ENCODE measurements at places on chromosomes 12 and 14.

- no peak for DNase-seq
These were observed 91.8 kb downstream of the NUAK1 start for GRCh38 chr12:106046947-106047346.

- no peak for DNase-seq
These were observed 5.5 kb downstream of the LGR5 start for GRCh38 chr12:71445071-71445470.

- DNase-seq = no peak
These were observed 5.8 kb downstream of the ADSS1 start for GRCh38 chr14:104729835-104730181.

GRCh38 chr12:67042697-67043131 lies 226.4 kb upstream of the CAND1 start:
- DNase-seq = peak; percentile 38

- DNase-seq = peak; percentile 97
These were observed 12.4 kb downstream of the CALM1 start for GRCh38 chr14:90409209-90409730.

DNA sequence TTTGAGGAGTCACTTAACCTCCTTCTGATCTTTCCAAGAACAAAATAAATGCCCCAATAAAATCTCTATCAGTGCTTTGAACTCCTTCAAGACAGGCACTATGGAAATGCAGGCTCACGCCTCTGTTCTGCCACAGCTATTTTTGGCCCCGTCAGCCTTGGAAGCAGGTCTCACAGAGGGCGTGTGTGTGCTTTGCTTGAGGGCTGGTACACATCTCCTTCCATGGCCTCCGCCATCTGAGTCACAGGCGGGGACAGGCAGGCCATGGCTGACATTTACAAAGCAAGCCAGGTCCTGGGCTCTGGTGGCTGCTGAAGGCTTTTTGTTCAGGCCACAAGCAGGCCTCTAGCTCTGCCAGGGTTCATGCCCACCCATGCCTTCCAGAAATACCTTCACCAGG lies 16.0 kb downstream of the PRIMA1 start:
- no peak for DNase-seq

DNA sequence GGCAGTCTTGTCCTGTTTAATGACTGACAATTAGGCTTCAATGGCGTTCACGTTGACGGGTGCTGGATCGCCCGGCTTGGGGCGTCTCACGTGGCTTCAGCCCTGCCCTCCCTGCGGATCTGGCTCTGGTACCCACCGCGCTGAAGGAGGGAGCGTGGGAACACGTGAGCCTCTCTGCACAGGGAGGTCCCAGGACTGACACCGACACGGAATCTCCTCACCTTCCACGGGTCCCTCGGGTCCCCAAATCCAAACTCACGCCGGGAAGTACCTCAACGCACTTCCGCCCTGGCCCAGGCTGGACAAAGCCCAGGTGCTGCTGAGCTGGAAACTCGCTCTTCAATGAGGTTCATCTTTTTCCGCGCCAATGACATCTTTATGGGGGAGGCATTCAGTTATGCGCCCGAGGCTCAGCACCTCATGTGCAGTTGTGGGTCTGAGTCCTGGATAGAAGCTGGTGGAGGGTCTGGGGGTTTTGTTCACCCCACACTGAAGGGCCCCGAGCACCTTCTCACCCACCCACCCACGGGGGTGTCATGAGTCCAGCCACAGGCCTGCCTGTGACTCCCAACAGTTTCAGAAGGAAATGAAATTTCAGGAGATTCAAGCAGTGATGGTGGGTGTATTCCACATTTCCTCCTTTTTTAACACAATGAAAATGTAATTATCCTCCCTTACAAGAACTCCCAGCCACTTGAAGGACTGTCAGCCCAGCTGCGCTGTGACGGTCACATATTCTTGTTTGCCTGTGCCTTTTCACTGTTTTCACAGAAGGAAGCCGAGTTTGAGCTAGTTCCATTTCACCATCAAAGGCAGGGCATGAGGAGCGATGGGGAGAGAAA lies 251.7 kb upstream of the SFSWAP start:
- DNase-seq = no peak

DNA sequence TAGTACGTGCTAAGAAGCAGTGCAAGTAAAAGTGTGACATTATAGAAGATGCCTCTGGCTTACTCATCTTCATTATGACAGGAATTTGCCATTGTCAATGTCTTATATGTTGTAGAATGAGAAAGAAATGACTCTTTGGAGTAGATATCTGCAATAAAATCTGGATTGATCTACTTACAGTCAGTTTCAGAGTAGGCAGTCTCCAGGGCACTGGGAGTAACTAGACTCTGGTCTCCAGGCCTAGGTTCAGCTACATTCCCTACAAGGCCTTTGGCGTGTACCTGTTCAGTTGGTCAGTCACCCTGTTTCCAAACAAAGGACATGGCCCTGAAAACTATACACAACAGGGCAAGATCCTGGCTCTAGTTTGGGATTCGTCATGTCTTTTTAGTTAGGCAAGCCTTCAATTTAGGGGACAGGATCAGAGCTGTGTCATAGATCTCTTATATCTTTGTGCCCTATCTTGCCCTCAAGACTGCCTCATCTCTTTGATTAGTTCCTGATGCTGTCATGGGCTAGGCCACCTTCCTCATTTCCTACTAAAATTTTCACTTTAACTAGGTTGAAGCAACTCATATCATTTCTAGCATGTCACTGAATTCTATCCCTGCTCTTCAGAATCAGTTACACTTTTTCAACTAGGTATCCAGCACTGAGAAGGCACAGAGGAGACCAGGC lies 410.0 kb downstream of the RAD51B start:
- DNase-seq = no peak

DNA sequence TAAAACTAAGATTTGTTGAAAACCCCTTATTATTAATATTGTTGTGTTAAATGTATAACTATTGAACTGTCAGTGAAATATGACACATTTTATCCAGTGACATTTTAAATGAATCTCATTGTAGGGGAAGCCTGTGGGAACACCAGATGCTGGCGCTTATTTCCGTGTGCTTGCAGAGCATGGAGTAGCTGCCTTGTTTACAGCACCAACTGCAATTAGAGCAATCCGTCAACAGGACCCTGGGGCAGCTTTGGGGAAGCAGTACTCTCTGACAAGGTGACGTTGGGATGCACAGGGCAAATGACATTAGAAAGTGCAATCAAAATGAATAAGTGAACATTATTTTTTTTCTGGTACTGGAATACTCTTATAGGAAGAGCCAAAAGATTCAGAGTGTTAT lies 96.8 kb downstream of the ACSS3 start:
- DNase-seq = no peak

DNA sequence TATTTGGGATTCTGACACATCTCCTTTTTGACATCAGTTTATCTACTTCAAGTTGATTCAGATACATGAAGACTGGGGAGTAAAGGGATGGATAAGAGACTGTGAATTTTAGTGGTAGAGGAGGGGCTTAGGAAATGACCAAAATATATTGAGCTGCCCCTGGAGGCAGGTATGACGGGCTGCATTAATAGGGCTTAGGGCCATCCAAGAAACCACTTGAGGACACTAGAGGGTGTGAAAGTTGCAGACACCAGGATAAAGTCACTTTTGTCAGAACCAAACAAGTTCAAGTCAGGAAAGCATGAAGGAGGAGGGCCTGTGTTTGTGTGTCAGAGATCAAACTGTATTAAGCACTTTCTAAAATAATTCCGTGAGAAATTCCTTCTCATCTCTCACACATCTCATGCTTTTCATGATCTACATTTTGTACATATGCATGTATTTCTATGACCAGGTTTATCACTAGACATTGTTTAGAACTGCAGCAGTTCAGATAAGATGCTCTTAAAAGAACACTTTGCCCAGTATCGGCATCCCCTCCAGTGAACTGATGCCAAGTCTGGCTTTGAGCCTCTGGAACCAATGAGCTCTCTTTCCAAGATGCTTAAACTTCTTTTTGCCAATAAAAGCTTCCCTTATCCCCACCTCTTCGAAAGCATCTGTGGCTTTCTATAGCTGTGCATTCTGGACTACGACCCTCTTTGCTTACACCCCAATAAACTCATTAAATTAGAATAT lies 136.9 kb downstream of the SLC38A1 start:
- DNase-seq = peak; percentile 15

DNA sequence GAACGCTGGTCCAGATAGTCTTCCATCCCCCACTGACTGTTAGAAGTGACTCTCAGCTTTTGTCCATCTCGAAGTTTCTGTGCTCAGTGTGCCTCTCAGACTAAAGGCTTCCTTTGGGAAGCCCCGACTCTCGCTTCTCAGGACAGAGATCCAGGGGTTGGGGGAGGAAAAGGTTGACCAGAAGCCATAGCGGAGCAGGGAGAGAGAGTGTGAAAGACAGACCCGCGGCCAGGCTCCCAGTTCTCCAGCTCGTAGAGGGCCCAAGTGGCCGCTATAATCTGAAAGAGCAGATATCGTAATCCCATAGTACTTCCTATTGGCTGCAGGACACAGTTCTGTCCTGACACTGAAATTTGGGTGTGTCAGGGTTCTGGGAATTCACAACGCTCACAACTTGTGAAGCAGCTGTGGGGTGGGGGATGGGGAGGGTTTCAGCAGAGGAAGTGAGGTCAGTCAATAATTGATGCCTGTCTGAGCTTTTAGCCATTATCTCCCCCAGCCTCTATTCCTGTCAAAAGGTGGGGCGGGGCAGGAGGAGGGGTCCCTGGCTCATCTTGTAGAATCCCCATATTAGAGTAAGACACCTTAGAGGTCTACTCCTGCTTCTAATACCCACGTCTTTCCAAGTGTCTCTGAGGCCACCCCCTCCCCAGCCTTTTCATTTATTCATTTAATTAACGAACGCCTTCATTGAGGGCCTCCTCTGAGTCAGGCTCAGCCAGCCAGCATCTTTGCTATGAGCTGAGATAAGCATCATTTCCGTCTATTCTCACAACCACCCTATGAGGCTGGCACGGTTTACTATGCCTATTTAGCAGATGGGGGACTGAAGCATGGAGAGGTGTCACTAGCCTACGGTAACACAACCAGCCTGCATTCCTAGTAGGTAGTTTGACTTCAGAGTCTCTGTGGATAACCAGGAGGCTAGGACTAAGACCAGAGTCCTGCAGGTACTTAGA lies 1.6 kb upstream of the ACVRL1 start:
- peak; percentile 54 for DNase-seq

DNA sequence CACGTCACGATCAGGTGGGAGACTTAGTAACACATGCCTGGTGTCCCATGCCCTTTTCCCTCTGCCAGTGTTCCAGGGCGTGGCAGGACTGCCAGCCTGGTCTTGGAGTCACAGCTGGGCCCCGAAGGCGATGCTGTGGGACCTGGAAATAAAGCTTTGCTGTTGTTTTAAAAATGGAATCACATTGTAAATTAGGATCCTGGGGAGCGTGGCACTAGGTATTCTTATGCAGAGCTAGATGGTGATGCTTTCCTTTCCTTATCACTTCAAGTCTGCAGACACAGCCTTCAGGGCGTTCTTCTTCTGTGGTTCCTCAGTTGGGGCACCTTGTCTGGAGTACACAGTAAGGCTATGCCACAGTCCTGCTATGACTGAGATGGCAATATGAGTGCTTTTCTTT lies 64.6 kb downstream of the BICD1 start:
- DNase-seq = no peak

GRCh38 chr12:24901576-24902461 lies 47.1 kb downstream of the BCAT1 start:
- no peak for DNase-seq

GRCh38 chr12:5656836-5657235 lies 224.9 kb downstream of the NTF3 start:
- no peak for DNase-seq

- no peak for DNase-seq
These were observed 25.3 kb downstream of the PIGH start for GRCh38 chr14:67574806-67575205.

DNA sequence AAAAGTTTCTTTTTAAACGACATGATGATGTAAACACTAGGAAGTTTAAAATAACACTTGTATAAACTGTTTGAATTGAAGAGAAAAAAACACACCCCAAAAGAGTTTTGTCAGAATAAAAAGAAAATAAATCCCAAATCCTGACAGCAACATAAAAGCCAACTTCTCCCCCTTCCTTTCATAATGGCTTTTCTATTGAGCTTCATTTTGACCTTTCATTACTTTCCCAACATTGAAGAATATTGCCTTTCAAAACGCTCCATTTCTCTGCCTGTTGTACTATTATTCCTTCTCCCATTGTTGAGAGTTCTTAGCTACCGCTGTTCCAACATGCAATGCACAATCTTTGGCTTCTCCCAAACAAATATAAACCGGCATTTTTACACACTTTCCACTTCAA lies 448.5 kb downstream of the BCAT1 start:
- DNase-seq = no peak

GRCh38 chr14:48874711-48875110 lies 711.5 kb downstream of the RPS29 start:
- no peak for DNase-seq

DNA sequence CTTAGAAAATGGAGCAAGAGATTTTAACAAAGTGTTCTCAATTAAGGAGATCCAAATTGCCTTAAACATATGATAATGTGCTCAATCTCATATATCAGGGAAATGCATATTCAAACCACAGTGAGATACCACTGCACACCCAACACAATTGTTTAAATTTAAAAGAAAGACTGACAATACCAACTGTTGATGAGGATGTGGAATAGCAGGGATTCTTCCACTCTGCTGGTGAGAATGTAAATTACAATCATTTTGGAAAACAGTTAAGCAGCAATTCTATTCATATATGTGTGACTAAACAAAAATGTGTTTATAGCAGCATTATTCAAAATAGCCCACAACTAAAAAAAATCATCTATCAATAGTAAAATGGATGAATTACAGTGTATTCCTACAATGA lies 144.2 kb downstream of the KICS2 start:
- DNase-seq = no peak

GRCh38 chr14:50961605-50962221 lies 17.4 kb upstream of the PYGL start:
- DNase-seq = peak; percentile 95

- DNase-seq = peak; percentile 84
These were observed 32.3 kb downstream of the PROX2 start for GRCh38 chr14:74843653-74844052.

DNA sequence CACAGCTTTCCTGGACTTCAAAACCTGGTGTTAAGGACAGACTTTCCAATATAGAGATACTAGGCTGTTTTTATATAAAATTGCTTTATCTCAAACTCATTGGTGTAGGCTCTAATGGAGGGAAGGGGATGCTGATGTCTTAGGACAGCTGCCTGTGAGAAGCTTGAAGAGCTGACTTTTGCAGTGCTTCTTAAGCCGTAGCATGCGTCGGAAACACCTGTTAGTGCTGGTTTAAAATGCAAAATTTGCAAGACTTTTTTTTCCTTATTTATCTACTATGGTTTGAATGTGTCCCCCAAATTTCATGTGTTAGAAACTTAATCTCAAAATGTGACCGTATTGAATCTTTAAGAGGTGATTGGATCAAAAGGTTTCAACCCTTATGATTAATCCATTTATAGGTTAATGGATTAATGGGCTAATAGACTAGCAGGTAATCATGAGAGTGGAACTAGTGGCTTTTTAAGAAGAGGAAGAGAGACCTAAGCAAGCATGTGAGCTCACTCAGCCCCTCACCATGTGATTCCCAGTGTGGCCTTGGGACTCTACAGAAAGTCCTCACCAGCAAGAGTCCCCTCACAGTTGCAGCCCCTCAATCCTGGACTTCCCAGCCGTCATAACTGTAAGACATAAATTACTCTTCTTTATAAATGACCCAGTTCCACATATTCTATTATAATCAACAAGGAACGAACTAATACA lies 60.9 kb upstream of the FUT8 start:
- DNase-seq = no peak

- DNase-seq = peak; percentile 31
These were observed 666.6 kb downstream of the NRXN3 start for GRCh38 chr14:78836777-78837176.

- peak; percentile 95 for DNase-seq
These were observed 151.7 kb downstream of the NUAK1 start for GRCh38 chr12:105986779-105987684.

GRCh38 chr12:117216686-117217085 lies 26.4 kb upstream of the FBXO21 start:
- DNase-seq = no peak
